ENCODE measurements at places on chromosomes 7 and 10. TPM values are rescaled to one million over a fixed set of nuclear protein-coding genes. Genes with fewer than 3 reads are reported as not detected.

Gene AKR1D1
- total RNA-seq: not detected

Gene PDZD7
- 1.8 TPM for total RNA-seq

Gene MRPS24
- 89.7 TPM for total RNA-seq

Gene ACADSB
- total RNA-seq: 13.4 TPM

Gene GATA3
- total RNA-seq: not detected
